ENCODE measurements at places on chromosomes 1 and 21. TPM values are rescaled to one million over a fixed set of nuclear protein-coding genes. Genes with fewer than 3 reads are reported as not detected.

GRCh38 chr21:26491663-26492062, 81.4 kb downstream of the CYYR1 start:
- no peak for DNase-seq

DNA sequence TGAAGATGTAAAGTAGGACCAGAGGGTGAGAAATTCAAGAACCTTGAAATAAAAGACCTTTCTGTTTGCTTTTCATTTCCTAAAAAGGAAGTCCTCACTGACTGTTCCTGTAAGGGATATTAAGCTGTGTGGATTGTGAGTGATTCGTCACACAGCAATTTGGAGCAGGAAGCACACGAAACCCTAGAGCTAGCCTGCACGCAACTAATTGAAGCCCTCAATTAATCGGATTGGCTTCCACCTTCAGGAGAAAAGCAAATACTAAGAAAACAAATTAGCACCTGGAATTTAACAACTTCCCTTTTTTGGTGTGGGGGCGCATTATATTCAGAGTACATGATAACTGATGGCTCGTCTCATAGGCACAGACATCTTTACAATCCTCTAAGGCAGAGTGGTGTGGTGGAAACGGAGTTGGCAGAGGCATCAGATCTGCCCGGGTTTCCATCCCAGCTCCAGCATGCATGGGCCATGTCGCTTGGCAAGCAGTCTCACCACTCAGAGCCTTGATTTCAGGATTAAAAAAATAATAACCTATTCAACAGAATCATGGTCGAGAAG, 95.2 kb downstream of the KCNJ15 start:
- no peak for DNase-seq

DNA sequence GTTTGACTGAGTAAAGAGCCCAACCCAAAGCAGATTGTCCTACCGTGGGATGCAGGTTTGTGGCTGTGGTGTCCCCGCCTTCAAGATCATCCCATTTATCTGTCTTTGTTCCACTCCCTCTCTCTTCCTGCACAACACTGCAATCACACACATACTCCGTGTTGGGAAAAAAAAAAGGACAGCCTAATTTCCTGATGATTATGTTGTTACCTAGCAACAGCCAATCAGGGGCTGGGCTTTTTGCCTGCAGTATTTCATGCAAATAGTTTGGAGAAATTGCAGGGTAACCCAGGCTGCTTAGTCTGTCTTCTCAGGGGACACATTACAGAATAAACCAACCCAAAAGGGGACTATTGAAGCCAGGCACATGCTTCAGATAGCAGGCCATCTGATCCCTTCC, 38.3 kb downstream of the PHC2 start:
- no peak for DNase-seq

- DNase-seq, result no peak
These were observed 15.5 kb downstream of the HSD3B2 start for GRCh38 chr1:119430486-119430885.

DNA sequence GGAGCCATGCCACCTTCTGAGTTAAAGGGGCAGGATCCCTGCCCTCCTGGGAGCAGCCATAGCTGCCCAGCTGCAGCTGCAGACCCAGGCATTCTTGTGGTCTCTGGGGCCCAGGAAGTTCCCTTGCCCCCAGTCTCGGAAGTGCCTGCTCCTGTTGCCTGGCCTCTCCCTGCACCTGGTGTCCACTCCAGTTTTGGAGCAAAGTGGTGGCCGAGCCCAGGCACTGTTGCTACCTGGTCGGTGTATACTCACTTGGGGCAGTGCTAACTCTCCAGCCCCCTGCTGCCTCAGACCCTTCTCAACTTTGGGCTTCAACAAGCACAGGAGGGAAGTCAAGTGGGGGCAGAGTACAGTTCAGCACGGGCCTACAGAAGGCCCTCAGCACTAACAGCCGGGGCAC, 352.9 kb upstream of the NCAM2 start:
- no peak for DNase-seq

- no peak for DNase-seq
These were observed 605.8 kb upstream of the CAMK1G start for GRCh38 chr1:208977638-208978256.

DNA sequence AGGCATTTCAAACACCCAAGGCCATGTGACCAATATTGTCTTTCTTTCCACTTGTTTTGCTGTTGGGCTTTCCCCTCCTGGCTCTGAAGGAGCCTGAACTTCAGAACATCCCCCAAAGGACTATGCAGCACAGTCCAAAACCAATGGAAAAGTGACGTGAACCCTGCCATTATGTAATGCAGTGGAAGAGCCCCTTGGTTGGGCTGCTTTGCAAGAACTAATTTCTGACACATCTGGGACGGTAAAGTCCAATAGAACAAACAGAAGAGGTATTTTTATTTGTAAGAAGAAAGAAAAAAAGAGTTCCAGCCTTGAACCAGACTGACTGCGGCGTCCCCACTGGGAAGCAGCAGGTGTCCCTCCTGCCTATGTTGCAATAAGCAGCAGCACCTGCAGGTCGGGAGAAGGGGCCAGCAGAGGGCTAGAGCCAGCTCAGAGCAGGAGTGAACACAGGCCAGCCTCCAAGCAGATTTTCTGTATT, 116.7 kb downstream of the CDC7 start:
- peak; percentile 60 for DNase-seq

Gene EPS8L3
- total RNA-seq, result not detected

Gene NR1I3
- not detected for total RNA-seq

Gene SYT14
- 49.5 TPM for total RNA-seq

Gene ZNF593OS
- 1.5 TPM for total RNA-seq

Measured in cerebellum (tissue), 4 donors.